Gastroesophageal sphincter (tissue), 4 donors: ENCODE measurements at places on chromosomes 4 and X. TPM values are rescaled to one million over a fixed set of nuclear protein-coding genes. Genes with fewer than 3 reads are reported as not detected.

GRCh38 chrX:386768-387575 is at the start of gene PPP2R3B:
Gene PPP2R3B, minus strand, starts transcription at chrX:386907. Its CDS starts 216 bp downstream, at chrX:386691.
- no peaks in the 10 kb centered on the region for H3K27me3 ChIP-seq
- peak within 1 kb of the TSS; percentile 75 for H3K27ac ChIP-seq
- peak; percentile 100 for ATAC-seq
- no peaks in the 10 kb centered on the region for H3K36me3 ChIP-seq
- H3K4me3 ChIP-seq: peak within 1 kb of the TSS; percentile 51

DNA sequence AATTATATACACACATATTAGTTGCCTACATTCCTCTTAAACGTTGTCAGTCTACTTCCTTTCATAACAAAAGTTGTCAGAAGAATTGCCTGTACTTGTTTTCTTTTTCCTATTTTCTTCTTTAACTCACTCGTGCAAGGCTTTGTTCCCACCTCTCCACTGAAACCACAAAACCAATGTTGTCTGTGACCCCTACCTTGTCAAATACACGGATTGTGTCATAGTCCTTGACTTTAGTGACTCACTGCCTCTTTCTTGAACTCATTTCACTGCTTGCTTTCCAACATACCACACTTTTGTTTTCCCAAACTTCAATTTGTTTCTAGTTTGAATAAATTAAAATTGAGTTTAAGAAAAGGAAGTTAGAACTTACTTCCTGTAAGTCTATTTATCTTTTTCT is 283.9 kb upstream of the AGA start:
- no peaks in the 10 kb centered on the region for H3K36me3 ChIP-seq
- H3K27me3 ChIP-seq: no peaks in the 10 kb centered on the region
- no peak for ATAC-seq
- no peak overlapping the region for H3K27ac ChIP-seq

DNA sequence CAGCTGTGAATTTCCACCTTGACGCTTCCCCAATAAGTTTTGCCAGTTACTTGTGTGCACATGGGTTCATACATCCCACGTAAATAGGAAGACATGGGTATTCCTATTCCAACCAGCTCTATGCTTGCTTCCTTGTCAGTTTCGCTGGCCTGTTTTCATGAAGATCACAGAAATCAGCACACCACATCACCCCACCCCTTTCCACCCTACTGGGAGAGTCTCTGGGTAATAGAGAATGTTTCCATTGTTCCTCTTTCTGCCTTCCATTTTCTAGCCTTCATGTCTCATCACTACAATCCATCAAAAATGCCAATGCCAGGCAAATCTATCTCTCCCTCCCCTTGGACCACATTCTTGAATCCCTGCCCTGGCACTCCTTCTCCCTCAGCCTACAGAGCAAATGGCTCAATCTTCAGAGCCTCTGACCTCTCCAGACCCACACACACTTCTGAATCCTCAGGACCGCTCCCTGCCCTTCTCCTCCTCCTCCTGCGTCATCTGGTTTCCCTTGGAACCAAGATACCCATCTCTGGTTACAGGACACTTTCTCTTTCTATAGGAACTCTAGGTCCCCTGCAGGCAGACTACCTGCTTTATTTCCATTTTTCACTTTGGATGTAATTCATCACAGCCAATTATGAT is 323.3 kb downstream of the DHX15 start:
- no peaks in the 10 kb centered on the region for H3K4me1 ChIP-seq
- no peaks in the 10 kb centered on the region for H3K27me3 ChIP-seq
- no peak overlapping the region for H3K4me3 ChIP-seq
- no peaks in the 10 kb centered on the region for H3K36me3 ChIP-seq

Gene GPR143
- not detected for total RNA-seq

DNA sequence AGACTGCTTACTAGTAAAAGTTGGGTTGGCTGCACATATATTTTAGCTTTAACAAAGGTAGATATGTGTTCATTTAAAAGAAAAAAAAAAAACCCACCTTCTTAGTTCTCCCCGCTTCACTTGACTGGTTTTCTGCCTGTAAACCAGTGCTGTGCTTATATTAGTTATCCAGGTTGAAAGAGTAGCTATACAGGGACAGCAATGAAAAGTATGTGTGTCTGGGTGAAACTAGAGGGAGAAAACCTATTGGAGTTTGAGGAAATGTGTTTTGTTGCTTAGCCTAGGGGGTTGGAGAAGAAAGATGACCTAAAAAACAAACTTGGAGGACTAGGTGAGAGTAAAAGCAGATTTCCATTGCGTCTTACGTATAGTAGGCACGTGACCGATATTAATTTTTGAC is 4.5 kb downstream of the JADE1 start:
- no peak overlapping the region for H3K4me3 ChIP-seq
- no peak for ATAC-seq
- H3K36me3 ChIP-seq: no peaks in the 10 kb centered on the region
- no peaks in the 10 kb centered on the region for H3K27me3 ChIP-seq

DNA sequence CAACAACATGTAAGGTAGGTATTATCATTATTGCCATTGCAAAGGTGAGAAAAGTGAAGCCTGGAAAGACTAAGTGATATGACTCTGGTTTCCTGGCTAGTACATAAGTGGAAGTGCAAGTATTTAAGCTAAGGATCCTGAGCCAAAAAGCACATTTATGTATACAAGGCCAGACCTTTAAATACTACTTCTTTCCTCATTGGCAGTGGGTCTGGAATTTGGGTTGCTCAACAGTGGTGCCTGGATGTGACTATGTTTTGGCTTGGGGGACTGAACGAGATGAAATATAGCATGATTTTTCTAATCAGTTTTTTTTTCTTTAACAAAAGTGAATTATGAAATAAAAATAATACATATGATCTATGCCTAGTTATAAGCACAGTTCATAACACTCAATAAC is 7.4 kb upstream of the FGF13 start:
- H3K27ac ChIP-seq: no peak overlapping the region
- no peak overlapping the region for H3K4me3 ChIP-seq
- H3K4me1 ChIP-seq: no peaks in the 10 kb centered on the region
- no peaks in the 10 kb centered on the region for H3K27me3 ChIP-seq
- no peaks in the 10 kb centered on the region for H3K36me3 ChIP-seq

GRCh38 chrX:100946299-100946927 is 17.7 kb upstream of the XKRX start:
- H3K27me3 ChIP-seq: no peaks in the 10 kb centered on the region
- no peak overlapping the region for H3K27ac ChIP-seq
- no peak for ATAC-seq
- H3K4me3 ChIP-seq: no peak overlapping the region
- H3K4me1 ChIP-seq: no peaks in the 10 kb centered on the region

Gene ART3
- total RNA-seq: 11.8 TPM

GRCh38 chr4:158003212-158003611 is 169.6 kb downstream of the GASK1B start:
- H3K4me3 ChIP-seq: no peak overlapping the region

GRCh38 chrX:111083081-111083480 is 12.9 kb upstream of the PAK3 start:
- no peak overlapping the region for H3K4me3 ChIP-seq
- H3K27me3 ChIP-seq: no peaks in the 10 kb centered on the region
- no peaks in the 10 kb centered on the region for H3K36me3 ChIP-seq
- H3K27ac ChIP-seq: no peak overlapping the region

Gene TMEM154
- 1.5 TPM for total RNA-seq

DNA sequence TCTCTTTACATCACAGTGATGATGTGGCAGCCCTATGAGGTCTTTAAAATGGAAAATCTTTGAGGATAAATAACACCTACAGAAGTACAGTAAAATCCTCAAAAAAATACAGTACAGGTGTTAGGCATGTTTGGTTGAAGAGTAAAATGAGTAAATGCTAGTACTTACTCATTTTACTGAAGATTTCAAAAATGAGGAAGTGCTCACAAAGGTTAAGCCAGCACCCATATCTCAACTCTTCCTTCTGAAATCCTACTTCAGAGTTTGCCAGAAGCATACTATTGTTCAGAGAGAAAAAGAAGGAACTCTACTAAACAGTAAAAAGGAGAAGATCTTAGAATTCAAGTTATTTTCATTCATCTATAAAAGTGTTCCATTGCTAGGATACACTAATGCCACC is 130.9 kb downstream of the CBR4 start:
- H3K4me1 ChIP-seq: peaks cover 43% of the 10 kb centered on the region
- peaks cover 54% of the 10 kb centered on the region for H3K36me3 ChIP-seq
- peak overlapping the region; percentile 92 for H3K27ac ChIP-seq
- no peaks in the 10 kb centered on the region for H3K27me3 ChIP-seq
- no peak overlapping the region for H3K4me3 ChIP-seq

DNA sequence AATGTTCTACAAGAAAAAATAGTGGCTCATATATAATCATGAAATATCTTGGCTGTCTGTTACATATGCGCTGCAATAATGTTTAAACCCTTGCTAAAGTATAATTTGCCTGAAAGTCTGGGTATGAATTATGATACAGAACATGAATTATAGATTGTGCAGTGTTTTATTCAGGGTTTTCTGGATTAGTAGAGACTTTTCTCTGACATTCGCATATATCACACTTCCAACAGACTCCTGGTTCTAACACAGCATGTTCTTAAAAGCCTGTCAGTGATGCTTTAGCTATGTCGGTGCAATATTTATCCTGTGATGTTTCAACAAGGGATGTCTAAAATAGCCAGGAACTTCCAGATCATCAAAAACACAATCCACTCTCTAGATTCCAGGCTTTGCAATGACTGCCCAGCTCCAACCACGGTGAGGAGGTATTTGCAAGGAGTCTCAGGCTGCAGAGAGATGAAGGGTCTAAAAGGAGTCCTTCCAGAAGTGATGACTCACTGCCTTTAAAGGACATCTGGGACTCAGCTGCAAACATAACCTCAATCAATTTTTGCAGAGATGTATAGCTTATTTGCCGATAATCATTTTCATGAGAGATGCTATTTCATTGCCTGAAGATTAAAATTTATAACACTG is 69.4 kb downstream of the RWDD4 start:
- H3K4me1 ChIP-seq: peaks cover 14% of the 10 kb centered on the region
- H3K36me3 ChIP-seq: no peaks in the 10 kb centered on the region
- H3K27me3 ChIP-seq: no peaks in the 10 kb centered on the region
- H3K27ac ChIP-seq: peak overlapping the region; percentile 97
- ATAC-seq: no peak
- no peak overlapping the region for H3K4me3 ChIP-seq

Gene RBM46
- not detected for total RNA-seq

Gene SSX4B
- not detected for total RNA-seq

GRCh38 chrX:109902665-109903064 is 100.2 kb upstream of the TMEM164 start:
- no peak overlapping the region for H3K27ac ChIP-seq
- no peak for ATAC-seq
- H3K4me3 ChIP-seq: no peak overlapping the region
- H3K4me1 ChIP-seq: no peaks in the 10 kb centered on the region
- no peaks in the 10 kb centered on the region for H3K36me3 ChIP-seq

- no peak for ATAC-seq
- no peak overlapping the region for H3K4me3 ChIP-seq
- H3K4me1 ChIP-seq: no peaks in the 10 kb centered on the region
Observed at GRCh38 chr4:102139932-102140331, 205.3 kb downstream of the SLC39A8 start.

DNA sequence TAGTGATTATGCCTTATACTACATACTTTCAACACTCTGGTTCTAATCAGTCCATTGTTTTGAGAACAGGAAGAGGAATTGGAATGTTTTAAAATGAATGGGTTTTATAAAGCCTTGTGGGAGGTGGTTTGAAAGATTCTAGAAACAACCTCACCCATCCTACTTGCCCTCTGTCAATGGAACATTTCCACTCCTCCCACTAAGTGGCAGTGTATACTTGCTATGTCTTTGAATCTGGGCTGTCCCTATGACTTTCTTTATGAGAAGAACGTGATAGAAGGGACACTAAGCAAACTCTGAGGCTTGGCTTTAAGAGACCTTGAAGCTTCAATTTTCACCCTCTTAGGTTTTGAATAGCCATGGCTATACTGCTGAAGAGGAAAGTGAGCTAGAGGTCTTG is 611.2 kb downstream of the PPP4R3C start:
- no peaks in the 10 kb centered on the region for H3K27me3 ChIP-seq
- H3K4me1 ChIP-seq: no peaks in the 10 kb centered on the region
- no peak overlapping the region for H3K27ac ChIP-seq
- no peaks in the 10 kb centered on the region for H3K36me3 ChIP-seq

DNA sequence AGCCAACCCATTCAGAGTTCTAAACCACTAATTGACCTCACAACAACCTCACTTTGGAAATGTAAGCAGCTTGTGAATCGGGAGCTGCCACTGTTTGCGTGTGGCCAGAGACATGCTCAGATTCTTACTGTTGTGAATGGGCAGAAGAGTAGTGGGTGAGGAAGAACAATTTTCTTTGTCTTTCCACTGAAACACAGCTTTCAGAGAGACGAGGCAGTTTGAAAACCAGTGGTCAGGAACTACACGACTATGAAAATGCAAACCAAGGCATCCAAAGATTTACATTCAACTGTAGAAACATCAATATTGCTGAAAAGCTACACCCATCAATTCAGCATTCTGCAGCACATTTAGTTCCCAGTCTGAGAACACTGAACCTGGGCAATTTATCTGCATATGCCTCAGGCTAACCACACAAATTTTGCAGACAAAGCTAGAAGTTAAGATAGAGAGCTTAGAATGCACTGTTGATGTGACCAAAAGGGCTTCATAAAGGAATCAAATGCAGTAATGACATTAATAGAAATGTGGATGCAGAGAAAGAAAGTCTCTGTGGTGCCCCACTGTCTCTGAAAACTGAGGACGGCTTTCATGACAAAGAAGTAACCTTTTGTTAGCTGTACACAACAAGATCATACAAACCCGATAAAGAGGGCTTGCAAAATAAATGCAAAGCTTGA is 134.3 kb downstream of the APBB2 start:
- no peak overlapping the region for H3K27ac ChIP-seq
- no peaks in the 10 kb centered on the region for H3K36me3 ChIP-seq
- H3K27me3 ChIP-seq: no peaks in the 10 kb centered on the region
- H3K4me1 ChIP-seq: peaks cover 8% of the 10 kb centered on the region

DNA sequence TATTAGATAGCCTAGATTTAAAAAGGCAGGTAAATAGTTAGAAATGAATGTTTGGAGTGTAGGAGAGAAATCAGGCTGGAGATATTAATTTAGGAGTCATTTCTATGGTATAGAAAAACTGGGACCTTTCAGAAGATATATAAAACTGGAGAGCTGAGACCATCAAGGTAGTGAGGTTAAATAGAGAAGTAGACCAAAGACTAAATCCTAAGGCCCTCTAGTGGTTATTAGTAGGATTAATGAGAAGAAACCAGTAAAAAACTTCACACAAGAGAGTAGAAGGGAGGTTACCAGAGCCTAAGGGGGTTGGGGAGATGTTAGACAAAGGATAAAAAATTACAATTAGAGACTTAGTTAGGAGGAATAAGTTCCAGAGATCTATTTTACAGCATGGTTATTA is 351.0 kb upstream of the SPANXN1 start:
- no peak overlapping the region for H3K4me3 ChIP-seq
- no peaks in the 10 kb centered on the region for H3K4me1 ChIP-seq
- H3K36me3 ChIP-seq: no peaks in the 10 kb centered on the region
- no peaks in the 10 kb centered on the region for H3K27me3 ChIP-seq
- ATAC-seq: no peak
- no peak overlapping the region for H3K27ac ChIP-seq
